ENCODE measurements at places on chromosomes 13 and 19. TPM values are rescaled to one million over a fixed set of nuclear protein-coding genes. Genes with fewer than 3 reads are reported as not detected.

- H3K4me1 ChIP-seq = peaks cover 5% of the 10 kb centered on the region
- no peak overlapping the region for H3K4me3 ChIP-seq
- peak; percentile 37 for DNase-seq
- H3K27me3 ChIP-seq = no peaks in the 10 kb centered on the region
- H3K27ac ChIP-seq = no peak overlapping the region
Observed at GRCh38 chr19:35114353-35115176, 1.1 kb upstream of the FXYD3 start.

DNA sequence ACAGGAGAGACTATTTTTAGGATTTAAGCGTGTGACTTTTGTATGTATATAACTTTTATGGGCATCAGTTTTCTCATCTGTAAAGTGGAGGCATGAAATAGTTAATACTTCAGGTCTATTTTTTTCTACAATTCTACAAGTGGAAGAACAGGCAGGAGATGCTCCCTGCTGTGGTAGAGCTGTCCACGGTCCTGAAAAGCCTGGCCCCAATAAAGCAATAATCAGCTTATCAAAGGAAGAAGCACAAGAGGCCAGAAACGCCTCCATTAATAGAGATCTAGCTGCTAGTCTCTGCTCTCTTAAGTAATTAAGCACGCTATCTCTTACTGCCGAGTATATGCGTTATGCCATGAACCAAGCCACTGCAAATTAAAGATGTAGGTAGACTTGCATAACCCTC is 28.0 kb upstream of the WASF3 start:
- H3K4me1 ChIP-seq = no peaks in the 10 kb centered on the region
- DNase-seq = peak; percentile 31
- H3K4me3 ChIP-seq = no peak overlapping the region
- no peaks in the 10 kb centered on the region for H3K36me3 ChIP-seq
- H3K27me3 ChIP-seq = no peaks in the 10 kb centered on the region

GRCh38 chr19:16051254-16052025 is 24.9 kb upstream of the TPM4 start:
- H3K36me3 ChIP-seq = no peaks in the 10 kb centered on the region
- H3K27ac ChIP-seq = no peak overlapping the region
- no peaks in the 10 kb centered on the region for H3K4me1 ChIP-seq

- no peaks in the 10 kb centered on the region for H3K4me1 ChIP-seq
- no peak overlapping the region for H3K27ac ChIP-seq
- H3K36me3 ChIP-seq = peaks cover 44% of the 10 kb centered on the region
- H3K27me3 ChIP-seq = no peaks in the 10 kb centered on the region
Observed at GRCh38 chr13:41075034-41075433, 13.7 kb downstream of the WBP4 start.

DNA sequence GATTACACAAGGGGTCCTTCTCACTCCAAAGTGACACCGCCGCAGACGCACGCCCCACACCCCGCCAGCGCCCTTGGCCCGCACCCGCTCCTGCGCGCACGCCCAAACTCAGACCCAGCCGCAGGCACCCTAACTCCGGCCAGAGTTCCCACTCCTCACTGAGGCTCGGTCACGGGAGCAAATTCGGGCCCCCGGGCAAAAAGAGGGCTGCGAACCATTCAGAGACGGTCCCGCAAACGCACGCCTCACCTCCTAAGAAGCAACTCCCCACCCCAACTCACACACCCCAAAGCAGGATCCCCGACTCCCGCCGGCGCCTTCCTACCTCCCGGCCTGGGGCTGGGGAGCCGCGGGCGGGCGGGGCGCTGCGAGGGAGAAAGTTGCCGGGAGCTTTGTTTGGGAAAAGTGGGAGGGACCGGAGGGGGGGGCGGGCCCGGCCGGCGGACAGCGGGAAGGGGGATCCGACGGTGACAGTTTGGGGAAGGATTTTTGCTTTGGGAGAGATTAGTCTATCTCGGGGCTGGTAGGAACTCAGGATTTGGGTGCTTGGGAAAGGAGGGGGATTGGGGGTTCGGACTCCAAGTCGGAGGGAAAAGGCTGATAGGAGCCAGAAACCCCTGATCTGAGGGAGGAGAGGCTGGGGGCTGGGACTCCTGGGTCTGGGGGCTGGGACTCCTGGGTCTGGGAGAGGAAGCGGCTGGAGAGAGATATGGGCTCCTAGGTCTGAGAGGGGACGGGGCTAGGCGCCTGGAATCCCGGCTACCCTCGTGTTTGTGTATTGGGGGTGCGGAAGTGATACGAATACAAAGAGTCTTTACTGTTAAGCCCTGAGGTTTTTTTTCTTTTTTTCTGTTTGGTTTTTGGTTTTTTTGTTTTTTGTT is at the start of gene TEAD2:
Gene TEAD2 (minus strand): TSS at position 369 of the 881 bp plus-strand sequence. CDS start 2,341 bp downstream, outside the sequence.
- no peaks in the 10 kb centered on the region for H3K36me3 ChIP-seq
- no peaks in the 10 kb centered on the region for H3K27me3 ChIP-seq
- peak within 1 kb of the TSS; percentile 89 for H3K27ac ChIP-seq
- peak within 1 kb of the TSS; percentile 62 for H3K4me3 ChIP-seq

GRCh38 chr13:27971236-27971645 is 2.1 kb upstream of the CDX2 start:
- peaks cover 18% of the 10 kb centered on the region for H3K4me1 ChIP-seq
- no peak overlapping the region for H3K27ac ChIP-seq
- H3K27me3 ChIP-seq = peaks cover 15% of the 10 kb centered on the region
- DNase-seq = no peak
- H3K4me3 ChIP-seq = no peak overlapping the region

DNA sequence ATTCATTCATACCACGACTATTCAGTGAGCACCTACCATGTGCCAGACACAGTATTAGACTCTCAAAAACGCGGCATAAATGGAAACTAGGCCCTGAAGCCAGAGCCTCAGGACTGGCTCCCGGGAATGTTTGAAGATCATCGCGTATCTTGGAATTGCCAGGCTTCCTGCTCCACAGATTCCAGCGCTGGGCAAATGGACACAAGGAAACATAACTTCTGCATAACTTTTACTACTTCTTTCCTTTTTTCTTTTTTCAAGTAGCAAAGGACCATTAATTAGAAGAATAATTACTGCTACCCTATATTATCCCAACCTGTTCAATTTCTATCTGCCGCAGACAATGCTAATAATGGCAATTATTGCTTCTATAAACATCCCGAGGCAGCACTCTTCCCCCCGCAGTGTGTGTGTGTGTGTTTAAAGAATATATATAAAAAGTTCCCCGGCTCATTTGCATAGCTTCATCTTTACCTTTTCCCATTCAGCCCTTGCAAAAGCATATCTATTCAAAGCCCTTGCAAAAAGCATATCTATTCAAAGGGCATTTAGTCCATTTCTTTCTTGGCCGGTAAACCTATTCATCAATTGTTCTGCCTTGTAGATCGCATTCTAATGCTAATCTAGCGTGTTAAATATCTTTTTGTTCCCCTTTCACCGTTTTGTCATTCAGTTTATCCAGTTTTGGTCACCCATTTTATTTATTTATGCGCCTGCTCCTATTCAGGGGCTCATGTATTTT is 6.1 kb downstream of the SOX21 start:
- no peak overlapping the region for H3K4me3 ChIP-seq
- no peak for DNase-seq
- peaks cover 8% of the 10 kb centered on the region for H3K4me1 ChIP-seq
- H3K27ac ChIP-seq = no peak overlapping the region
- no peaks in the 10 kb centered on the region for H3K36me3 ChIP-seq

GRCh38 chr13:113926301-113926761 is 47.5 kb downstream of the C13orf46 start:
- no peak for DNase-seq
- no peak overlapping the region for H3K4me3 ChIP-seq
- H3K4me1 ChIP-seq = peaks cover 12% of the 10 kb centered on the region
- H3K27me3 ChIP-seq = no peaks in the 10 kb centered on the region
- no peak overlapping the region for H3K27ac ChIP-seq

- no peak overlapping the region for H3K4me3 ChIP-seq
- DNase-seq = peak; percentile 43
- no peak overlapping the region for H3K27ac ChIP-seq
- H3K27me3 ChIP-seq = no peaks in the 10 kb centered on the region
- no peaks in the 10 kb centered on the region for H3K36me3 ChIP-seq
- H3K4me1 ChIP-seq = peaks cover 14% of the 10 kb centered on the region
Observed at GRCh38 chr19:1807695-1808394, 4.2 kb downstream of the ATP8B3 start.

GRCh38 chr13:114074671-114075315 is 57.6 kb downstream of the RASA3 start:
- peaks cover 25% of the 10 kb centered on the region for H3K4me1 ChIP-seq
- no peak overlapping the region for H3K4me3 ChIP-seq
- no peaks in the 10 kb centered on the region for H3K36me3 ChIP-seq
- no peak overlapping the region for H3K27ac ChIP-seq

DNA sequence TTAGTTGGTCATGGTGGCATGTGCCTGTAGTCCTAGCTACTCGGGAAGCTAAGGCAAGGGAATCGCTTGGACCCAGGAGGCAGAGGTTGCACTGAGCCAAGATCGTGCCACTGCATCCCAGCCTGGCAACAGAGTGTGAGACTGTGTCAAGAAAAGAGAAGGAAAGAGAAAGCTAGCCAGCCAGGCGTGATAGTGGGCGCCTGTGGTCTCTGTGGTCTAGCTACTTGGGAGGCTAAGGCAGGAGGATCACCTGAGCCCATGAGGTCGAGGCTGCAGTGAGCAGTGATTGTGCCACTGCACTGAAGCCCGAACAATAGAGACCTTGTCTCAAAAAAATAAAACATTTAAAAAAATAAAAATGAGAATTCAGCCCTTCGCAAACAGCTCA is 33.3 kb downstream of the TIMM13 start:
- H3K4me1 ChIP-seq = peaks cover 5% of the 10 kb centered on the region
- no peaks in the 10 kb centered on the region for H3K27me3 ChIP-seq
- H3K36me3 ChIP-seq = no peaks in the 10 kb centered on the region
- H3K4me3 ChIP-seq = no peak overlapping the region

GRCh38 chr19:10173527-10173926 is 21.2 kb downstream of the DNMT1 start:
- no peak overlapping the region for H3K4me3 ChIP-seq
- no peaks in the 10 kb centered on the region for H3K4me1 ChIP-seq
- H3K36me3 ChIP-seq = peaks cover 8% of the 10 kb centered on the region
- no peaks in the 10 kb centered on the region for H3K27me3 ChIP-seq
- no peak for DNase-seq
- H3K27ac ChIP-seq = no peak overlapping the region

The NAPSA gene
- 3.4 TPM for total RNA-seq

The ZNF682 gene
- 11.4 TPM for total RNA-seq

The LIN7B gene
- total RNA-seq = 10.5 TPM

The SIAH3 gene
- total RNA-seq = not detected

The ZNF560 gene
- not detected for total RNA-seq

The ATP13A1 gene
- total RNA-seq = 97.3 TPM

The STK11 gene
- total RNA-seq = 83.4 TPM

The CTXN1 gene
- total RNA-seq = 3.0 TPM

The FCAR gene
- 0.49 TPM for total RNA-seq

The IPO5 gene
- total RNA-seq = 120 TPM

The SPRY2 gene
- total RNA-seq = 19.2 TPM

The NPAS1 gene
- total RNA-seq = 0.71 TPM

Data from thyroid gland (tissue), 4 donors.